ENCODE measurements at places on chromosomes 5 and 9.

DNA sequence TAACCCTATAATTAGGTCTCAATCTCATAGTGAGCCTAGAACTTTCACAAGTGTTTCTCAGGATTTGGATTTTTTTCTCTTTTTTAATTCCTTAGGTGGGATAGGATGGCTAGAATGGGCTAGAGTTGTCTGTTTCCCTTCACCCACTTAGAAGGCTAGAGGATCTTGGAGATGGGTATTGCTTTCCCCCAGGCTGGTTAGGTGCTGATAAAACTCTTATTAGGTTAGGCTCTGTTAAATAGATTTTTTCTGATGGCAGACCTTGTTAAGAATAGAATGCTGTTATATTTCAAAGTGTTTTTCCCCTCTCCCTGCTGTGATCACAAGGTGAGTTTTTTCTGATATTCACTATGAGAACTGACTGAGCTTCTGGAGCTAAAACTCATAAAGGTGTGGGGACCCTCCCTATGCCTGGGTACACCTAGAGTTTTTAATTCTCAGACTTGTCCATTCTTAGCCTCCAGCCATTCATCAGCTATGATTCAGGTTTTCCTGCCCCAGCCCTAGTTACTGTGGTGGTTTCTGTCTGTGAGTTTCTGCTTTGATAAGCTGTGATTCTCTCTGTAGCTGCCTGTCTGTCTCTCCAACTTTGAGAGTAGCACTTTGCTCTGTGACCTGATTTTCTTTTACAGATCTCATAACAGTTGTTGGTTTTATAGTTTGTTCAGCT, 132.4 kb downstream of the HACD4 start:
- DNase-seq: no peak

DNA sequence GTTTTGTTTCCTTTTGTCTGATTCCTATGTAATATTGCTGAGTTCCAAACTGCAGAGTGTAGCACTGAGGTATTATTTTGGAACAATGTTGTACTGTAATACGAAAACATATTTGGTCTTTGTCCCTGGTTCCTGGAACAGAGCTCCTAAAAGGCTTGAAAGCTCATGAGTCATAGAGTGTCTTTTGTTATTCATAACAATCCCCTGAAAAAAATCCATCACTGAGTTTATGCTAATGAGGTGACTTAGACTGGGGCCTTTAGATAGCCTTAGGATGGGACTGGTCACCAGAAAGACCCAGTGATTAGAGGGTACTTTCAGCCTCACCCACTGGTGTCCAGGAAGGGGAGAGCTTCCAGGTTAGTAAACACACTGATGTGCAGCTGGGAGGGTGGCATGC, 132.7 kb upstream of the POU5F2 start:
- DNase-seq: no peak

- DNase-seq: no peak
Observed at GRCh38 chr9:121489344-121489743, 10.3 kb downstream of the GGTA1 start.

- no peak for DNase-seq
Observed at GRCh38 chr9:120424248-120424647, 155.7 kb downstream of the CDK5RAP2 start.

- no peak for DNase-seq
Observed at GRCh38 chr5:171342362-171343111, 33.5 kb downstream of the TLX3 start.

DNA sequence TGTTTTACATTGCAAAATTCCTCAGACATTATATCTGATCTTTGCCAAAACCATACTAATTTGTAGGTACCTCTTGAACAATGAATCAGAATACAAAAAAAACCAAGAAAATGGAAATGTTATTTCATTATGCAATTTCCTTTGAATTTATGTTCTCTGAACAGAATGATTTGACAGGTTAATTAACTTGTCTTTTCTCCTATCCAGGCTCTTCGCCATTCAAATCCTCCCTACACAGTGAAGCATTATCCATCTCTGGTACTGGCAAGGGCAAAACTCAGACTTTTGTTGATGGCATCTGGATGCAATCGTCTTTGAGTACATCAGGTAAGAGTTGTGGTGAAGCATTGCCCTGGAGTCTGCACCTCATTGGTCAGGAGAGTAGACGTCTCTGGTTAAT, 655.7 kb upstream of the ITGA1 start:
- no peak for DNase-seq

DNA sequence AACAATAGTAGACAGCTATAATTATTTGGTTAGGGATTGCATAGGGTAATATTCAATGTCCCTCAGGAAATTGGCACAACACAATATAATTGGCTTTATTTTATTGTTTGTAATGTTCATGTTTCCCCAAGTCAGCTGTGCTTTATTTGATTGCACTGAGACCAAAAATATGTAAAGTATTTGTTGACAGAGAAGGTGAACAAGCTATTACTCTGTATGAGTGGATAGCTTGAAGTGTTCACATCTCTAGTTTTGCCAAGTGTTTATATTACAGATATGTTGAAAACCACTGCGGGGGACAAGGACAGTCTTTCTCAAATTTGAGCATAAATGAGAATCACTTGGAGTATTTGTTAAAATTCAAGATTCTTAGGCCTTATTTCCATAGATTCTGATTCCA, 83.3 kb downstream of the RAB3C start:
- DNase-seq: no peak

All from GM06990 (cell line).